ENCODE measurements at places on chromosomes 12 and 14.

DNA sequence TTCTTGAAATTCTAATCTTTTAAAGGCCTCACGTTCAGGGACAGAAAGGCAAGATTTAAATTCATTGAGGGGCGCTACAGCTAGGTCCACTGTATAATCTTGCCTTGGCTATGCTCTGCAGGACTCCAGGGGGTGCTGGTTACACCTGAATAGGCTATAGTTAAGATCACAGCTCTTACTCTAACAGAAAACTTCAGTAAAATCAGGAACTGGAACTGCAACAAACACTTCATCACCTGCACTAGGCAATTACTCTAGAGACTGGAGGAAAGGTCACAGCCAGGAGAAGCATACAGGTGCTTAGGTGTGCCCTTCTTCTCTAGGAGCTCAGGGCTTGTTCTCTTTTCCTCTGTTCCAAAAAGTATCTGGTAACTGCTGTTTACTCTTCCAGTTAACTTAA lies 20.9 kb downstream of the SLCO1C1 start:
- no peak for DNase-seq

DNA sequence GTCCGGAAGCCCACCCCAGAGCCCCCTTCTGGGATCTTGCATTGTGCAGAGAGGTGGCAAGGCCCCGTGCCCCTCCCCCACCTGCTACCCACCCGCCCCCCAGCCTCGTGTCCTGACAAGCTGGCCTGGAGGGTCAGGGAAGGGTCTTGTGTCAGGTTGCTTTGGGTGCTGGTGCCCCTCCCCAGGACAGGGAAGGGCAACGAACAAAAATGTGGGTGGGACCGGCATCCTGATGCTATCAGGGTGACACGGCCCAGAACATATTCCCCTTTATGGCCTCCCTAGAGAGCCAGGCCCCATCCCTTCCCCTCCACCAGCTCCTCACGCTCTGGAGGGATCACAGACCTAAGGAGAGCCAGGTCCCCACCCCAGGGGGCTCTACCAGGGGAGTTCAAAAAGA lies 38.7 kb upstream of the TMEM179 start:
- no peak for DNase-seq

- peak; percentile 76 for DNase-seq
These were observed 27.9 kb downstream of the BORCS5 start for GRCh38 chr12:12384571-12385340.

- DNase-seq = no peak
These were observed 175.9 kb downstream of the MON2 start for GRCh38 chr12:62642486-62642885.

DNA sequence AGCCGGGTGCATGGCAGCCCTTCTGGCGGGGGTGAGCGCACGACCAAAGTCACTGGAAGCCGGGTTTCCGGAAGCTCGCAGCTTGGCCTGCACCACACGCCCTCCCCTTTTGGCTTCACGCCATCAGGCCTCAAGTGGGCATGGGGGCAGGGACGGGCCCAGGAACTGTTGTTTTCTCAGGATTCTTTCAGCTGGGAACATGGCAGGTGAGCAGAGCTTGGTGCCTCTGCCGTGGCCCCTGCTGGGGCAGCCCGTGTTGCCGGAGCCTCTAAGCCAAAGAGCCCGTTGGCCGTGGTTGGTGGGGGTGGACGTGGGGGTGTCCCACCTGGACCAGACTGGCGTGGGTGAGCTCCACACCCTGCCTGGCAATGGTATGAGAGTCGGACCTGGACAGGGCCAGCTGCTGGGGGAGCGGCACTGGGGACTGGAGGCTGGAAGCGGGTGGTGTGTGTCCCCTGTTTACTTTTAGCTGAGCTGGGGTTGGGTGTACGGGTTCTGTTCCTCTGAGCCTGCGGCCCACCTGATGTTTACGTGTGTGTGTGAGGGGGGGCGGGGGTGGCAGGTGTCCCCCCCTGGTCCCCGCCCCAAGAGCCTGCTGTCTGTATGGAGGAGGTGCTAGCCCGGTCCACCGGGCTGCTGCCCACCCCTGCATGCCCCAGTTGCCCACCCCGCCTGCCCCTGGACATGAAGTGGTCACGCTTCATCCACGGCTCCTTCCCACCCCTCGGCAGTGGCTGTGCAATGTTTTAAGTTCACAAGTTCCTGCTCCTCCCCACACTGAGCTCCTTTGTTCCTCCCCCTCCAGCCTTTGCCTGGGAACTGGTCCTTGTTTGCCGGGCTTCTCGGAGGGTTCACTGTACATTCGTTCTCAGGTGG lies 28.7 kb upstream of the PLD4 start:
- no peak for DNase-seq

DNA sequence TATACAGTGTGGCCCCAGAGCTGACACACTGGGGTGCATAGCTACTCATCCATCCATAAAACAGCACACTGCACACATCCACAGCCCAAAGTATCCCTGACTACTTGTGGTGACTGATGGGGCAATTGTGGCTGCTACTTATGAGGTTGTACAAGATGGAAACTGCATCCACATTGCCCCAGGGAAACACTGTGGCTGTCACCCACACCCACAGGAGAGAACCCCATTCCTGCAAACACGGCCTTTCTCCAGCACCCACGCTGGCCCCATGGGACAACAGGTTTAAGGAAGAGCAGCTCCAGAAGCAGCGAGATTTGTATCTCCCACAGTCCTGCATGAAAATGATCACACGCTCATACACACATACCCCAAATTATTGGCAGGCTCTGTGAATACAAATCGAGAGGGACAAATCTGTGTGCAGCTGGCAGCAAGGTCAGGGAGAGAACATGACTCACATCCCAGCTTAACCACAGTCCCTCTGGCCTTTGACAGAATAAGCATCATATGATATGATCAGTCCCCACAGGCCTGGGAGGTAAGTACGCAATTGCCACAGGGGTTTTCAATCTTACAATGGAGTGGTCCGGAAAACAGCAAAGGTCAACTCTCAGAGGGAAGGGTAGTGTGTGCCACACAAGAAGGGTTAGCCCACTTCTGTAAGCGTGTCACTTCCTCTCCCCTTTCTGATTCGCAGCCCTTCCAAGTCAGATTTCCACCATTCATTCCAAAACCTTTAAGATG lies 61.9 kb downstream of the ESR2 start:
- peak; percentile 80 for DNase-seq

GRCh38 chr14:76918782-76919394 lies 92.7 kb downstream of the LRRC74A start:
- DNase-seq = no peak

DNA sequence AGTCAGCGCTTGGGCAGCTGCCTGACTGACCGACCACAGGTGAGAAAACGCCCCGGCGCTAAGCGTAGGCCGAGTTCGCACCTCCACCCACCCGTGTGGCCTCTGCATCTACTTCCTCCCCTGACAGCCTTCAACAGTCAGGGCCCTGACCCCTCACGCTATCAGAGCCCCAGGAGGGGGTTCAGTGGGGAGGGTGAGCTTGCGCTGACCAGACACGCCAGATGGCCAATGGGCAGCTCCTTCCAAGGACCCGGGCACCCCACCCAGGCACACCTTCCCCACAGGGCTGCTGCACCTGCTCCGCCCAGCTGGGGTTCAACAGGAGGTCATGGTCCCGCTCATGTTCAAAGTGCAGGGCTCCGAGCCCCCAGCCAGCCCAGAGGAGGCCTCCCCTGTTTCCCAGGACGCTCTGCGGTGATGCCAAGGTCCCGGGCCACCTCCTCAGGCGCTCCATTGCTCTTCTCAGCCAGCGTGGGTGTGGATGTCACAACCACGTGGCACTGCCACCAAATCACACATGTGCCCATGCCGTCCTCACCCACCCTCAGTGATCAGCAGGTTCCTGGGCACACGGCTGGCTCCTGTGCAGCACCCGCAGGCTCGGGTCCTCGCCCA lies 48.7 kb upstream of the BCL11B start:
- DNase-seq = no peak

DNA sequence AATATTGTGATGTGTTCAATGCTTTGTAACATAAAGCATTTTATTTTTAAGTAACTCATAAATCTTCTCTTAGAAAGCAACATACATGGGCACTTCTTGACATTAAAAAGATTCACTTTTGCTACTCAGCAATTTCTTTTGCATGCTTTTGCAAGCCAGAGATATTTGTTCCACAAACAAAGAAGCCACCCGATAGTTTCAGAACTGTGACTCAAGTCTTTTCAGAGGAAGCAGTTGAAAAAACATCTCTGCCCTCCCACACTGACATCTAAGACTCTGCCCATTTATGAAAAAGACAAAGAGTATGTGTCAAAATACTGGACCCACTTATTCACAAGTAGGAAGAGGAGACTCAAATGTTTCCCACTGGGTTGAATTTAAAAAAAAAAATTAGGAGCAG lies 7.5 kb downstream of the APPL2 start:
- DNase-seq = no peak

DNA sequence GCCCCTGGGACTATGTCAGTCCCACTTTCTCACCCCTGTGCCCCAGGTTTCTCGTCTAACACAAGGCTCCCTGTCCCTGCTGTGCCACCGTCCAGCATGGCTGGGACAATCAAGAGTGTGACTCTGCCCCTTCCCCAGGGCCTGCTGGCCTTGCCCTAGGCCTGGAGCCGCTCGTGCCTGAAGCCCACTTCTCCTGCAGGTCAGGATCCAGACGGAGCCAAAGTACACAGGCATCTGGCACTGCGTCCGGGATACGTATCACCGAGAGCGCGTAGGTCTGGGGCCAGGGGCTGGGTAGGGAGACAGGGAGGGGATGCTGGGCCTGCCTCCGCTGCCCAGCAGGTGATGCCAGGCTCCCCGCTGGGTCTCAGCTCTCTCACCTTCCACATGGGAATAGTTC lies 2.8 kb downstream of the SLC25A47 start:
- no peak for DNase-seq

DNA sequence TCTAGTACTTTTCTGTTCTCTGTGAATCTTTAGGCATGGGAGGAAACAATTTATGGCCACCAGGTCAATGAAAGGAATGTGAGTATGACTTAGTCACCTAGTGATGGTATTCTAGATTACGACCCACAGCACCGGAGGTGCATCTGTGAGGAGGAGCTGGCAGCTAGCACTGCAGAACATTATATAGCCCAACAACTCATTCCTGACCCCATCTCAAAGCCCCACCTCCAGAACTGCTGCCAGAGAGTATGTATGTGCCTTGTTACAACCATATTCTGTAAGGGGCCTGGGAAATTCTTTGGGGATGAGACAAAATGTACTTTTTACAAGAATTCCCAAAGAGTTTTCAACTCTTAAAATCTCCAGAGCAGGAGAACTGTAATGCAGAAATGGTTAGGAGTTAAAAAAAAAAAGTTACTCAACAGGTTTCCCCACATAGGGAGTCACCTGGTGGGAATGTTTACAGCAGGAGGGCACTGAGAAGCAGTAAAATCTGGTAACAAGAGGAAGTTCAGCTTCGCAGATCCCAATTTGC lies 34.9 kb upstream of the CERS5 start:
- DNase-seq = no peak

- no peak for DNase-seq
These were observed 31.5 kb downstream of the HEATR5A start for GRCh38 chr14:31388687-31389413.

DNA sequence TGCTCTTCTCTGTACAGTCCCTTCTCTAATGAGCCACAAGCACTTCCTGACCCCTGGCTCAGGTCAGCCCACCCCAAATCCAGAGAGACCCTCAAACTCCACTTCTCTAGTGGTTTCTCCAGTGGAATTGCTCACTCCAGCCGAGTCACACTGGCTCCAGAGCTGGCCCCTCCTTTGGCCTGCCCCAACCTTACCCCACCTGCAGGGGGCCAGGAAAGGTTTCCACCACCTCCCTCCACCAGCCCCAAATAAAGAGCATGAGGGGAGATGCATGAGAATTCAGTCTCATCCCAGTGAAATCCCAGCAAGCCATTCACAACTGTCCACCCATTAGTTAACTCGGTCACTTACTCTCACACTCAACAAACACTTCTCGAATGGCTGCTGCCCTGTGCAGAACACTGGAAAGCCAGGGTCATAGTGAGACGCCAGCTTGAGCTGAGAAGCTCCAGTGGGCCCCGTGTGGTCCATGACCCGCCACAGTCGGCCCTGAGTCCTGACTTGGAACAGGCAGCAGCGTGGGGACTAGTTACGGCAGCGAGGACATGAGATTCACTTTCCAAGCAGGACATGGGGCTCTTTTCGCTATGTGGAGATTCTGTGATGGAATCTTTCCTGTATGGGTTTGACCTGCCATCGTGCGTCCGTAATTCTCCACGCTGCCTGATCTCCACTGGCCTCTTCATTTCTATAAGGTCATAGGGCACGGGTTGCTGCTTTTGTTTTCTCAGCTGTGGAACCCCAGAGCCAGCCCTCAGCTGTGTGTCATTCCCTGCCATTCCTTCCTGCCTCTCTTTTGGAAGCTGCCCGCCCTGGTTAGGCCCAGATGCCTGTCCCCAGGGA lies 44.2 kb downstream of the SLC6A12 start:
- no peak for DNase-seq

All from stimulated activated naive CD8-positive, alpha-beta T cell treated with anti-CD3 and anti-CD28 coated beads, Interleukin-15, amount 100 ng/mL, for 72 hours (primary cell).